ENCODE measurements at places on chromosomes 12 and 14. TPM values are rescaled to one million over a fixed set of nuclear protein-coding genes. Genes with fewer than 3 reads are reported as not detected.

The PROX2 gene
- total RNA-seq = 0.23 TPM

The CHGA gene
- not detected for total RNA-seq

The IL31 gene
- total RNA-seq = 8.0 TPM

The GLIPR1L1 gene
- total RNA-seq = not detected

The ADAM21 gene
- 0.14 TPM for total RNA-seq

- DNase-seq = no peak
Measured at GRCh38 chr14:32656601-32657000, 282.1 kb upstream of the NPAS3 start.

DNA sequence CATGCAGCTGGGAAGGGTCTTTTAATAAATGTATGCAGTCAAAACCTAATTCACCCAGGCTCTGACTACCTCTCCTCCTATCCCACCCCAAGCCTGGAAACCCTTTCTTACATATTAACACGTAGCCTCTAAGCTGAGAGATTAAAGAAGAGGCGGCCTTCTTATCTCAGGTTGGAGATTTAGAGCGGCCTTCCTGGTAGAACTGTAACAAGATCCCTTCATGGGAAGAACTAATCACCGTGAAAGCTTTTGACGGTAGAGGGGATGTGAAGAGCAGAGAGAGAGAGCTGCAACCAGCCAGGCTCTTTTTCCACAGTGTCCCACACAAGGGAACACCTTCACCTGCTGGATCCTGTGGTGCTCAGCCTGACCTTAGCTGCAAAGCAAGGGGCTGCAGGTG, 367.4 kb downstream of the MED13L start:
- no peak for DNase-seq

DNA sequence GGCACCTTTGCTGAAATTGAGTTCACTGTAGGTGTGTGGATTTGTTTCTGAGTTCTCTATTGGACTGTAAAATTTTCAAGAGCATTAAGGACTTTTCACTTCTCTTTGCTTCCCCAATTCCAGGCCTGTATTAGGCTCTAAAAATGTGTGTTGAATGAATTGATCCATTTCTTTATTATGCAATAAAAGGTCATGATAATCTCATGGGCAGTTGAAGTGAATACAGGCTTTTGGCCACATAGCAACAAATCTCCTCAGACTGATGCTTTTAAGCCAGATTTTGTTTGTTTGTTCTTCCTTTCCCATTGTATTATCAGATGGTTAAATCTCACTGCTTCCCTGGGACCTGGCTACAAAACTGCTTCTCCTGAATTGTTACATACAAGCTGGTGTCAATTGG, 258.0 kb upstream of the FAR2 start:
- no peak for DNase-seq

DNA sequence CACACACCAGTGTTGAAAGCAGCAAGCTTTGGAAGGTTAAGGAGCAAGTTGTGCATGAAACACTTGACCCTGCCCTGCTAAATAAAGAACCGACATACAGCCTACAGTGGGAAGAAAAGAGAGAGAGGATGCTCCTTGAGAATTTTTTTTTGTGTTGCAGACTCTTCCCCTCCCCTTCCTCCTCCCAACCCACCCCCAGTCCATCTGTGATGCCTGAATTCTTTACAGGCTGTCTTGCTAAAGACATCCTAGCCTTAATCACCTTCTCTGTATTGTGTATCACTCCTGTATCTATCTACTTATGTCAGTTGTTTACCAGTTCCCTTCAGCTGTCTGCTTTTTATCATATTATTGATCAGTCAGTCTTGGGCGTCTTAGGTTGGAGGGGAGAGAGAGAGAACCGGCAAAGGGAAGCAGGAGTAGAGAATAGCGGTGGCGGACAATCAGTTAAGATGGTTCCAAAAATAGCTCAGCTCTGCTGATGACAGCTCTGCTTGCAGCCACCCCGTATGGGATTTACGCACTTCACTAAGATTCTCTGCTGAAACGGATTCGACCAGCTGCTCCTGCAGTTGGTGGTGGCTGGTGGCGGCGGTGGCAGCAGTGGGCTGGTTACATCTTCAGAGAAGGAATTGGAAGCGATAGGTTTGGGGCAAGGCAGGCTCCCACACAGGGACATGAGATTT, 664.7 kb downstream of the NRXN3 start:
- no peak for DNase-seq

DNA sequence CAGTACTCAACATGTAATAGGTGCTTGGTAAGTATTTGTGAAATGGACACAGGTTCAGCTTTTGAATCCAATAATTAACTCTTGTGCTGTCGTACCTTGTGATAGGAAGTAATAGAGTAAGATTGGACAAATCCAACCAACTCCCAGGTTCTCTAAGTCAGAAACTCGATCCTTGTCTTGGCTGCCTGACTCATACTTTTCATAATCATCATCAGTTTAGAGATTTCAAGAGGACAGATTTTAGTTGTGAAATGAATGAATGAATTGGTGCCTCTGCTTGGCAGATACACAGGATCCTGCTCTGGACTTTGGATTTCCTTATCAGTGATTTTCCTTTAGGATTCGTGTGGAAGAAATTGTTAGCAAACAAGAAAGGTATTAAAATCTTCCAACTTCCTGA, 1145.2 kb downstream of the AACS start:
- no peak for DNase-seq

Measured in activated T-cell treated with anti-CD3 and anti-CD28 coated beads, Interleukin-2, amount 50 U/mL, for 72 hours (primary cell).